Motor neuron (in vitro differentiated cells): ENCODE measurements at places on chromosomes 7 and 10.

DNA sequence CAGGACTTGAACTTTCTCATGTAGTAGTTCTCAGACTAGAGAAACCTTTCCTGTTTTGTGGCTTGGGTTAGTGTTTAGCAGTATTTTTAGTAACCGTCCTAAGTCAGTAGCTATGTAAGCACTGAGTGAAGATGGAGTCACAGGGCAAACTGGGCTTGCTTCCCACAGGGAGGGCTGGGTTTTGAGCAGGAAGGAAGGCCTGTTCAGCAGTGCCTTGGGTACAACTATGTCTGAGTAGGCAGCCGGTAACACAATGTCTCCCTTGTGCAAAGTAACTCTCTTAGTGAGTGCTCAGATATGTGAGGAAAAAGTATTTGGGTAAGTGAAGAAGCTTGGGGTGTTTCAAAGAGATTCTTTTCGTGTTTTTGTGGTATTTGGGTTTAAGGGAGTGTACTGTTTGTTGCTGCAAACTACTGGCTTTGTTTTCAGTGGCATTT, 96.4 kb downstream of the CCSER2 start:
- peak; percentile 95 for ATAC-seq

GRCh38 chr7:149457766-149458165, 3.1 kb downstream of the ZNF777 start:
- ATAC-seq = no peak

- ATAC-seq = no peak
Measured at GRCh38 chr7:47780555-47780954, 167.7 kb downstream of the PKD1L1 start.

- no peak for ATAC-seq
Measured at GRCh38 chr10:48579251-48579960, 25.5 kb downstream of the ARHGAP22 start.
